ENCODE measurements at places on chromosomes 16 and 17.

GRCh38 chr16:28311913-28312312 lies 19.6 kb downstream of the SBK1 start:
- DNase-seq: no peak

DNA sequence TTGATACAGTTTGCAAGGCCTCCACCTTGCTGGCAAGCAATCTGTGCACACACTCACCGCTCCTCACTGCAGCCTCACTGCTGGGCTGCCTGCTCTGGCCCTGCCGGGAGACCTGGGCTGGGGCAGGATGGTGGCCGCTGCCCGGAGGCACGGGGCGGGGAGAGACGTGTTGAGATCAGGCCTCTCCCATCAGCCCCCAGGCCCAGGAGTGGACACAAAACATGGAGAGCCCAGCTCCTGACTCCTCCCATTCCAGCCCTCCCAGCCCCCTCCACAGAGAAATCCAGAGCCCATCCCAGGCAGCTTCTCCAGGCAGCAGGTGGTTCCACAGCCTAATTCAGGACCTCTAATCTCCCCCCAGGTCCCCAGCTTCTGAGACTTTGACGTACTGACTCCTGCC lies 23.1 kb upstream of the RPL38 start:
- no peak for DNase-seq

GRCh38 chr17:17582372-17582771 lies 9.1 kb downstream of the PEMT start:
- DNase-seq: no peak

DNA sequence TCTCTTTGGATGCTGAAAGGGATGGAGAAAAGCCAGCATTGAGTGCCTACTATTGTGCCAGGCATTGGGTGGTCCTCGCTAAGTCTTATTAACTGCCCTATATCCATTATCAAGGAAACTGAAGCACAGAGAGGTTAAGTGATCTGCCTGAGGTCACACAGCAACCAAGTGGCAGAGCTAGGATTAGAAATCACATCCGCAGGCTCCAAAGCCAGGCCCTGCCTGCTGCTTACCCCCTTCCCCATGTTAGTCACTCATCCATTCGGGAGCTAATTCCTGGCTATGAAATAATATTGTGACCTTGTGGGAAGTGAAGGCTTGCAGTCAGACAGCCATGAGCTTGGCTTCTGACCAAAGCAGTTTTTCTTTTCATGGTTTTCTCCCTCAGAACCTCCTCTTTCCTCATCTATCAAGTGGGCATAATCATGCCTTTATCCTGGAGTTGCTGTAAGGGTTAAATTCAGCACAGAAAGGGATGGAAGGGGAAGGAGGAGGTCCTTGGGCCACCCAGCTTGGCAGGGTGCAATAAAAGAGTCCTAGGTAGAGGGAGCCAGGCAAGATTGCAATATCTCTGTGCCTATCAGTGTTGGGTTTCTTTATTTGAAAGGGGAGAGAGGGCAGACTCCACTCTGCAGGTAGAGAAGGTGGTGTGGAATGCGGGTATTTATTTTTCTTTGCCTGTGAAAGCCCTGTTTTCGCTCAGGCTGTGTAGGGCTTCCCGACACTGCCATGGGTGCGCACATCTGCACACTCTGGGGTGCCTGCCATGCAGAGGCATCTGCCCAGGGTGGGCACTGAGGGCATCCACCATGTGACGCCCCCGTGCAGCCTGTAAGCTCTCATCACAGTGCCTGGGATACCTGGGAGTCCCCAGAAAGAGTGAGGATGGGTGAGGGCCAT lies 11.3 kb downstream of the RAI1 start:
- DNase-seq: no peak

DNA sequence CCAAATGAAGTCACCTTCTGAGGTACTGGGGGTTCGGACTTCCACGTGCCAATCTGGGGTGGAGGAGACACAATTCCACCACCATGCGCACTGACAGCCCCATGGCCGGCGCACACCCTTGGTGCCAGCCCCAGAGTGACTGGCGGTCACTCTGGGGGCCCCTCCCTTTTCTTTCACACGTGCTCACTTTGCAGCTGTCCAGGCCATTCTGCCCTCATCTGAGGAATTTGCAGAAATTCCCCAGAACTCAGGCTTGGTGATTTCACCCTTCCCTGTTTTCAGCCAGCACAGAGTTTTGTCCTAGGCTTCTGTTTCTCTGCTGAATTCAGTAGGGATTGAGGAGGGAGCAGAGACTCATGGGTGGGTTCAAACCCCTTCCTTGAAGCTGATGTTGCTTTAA lies 54.8 kb downstream of the CDRT4 start:
- DNase-seq: no peak

- DNase-seq: no peak
Observed at GRCh38 chr17:74545843-74546230, at the start of gene CD300C. CD300C (minus strand) TSS chr17:74546115; CDS start chr17:74545782, 333 bp downstream.

DNA sequence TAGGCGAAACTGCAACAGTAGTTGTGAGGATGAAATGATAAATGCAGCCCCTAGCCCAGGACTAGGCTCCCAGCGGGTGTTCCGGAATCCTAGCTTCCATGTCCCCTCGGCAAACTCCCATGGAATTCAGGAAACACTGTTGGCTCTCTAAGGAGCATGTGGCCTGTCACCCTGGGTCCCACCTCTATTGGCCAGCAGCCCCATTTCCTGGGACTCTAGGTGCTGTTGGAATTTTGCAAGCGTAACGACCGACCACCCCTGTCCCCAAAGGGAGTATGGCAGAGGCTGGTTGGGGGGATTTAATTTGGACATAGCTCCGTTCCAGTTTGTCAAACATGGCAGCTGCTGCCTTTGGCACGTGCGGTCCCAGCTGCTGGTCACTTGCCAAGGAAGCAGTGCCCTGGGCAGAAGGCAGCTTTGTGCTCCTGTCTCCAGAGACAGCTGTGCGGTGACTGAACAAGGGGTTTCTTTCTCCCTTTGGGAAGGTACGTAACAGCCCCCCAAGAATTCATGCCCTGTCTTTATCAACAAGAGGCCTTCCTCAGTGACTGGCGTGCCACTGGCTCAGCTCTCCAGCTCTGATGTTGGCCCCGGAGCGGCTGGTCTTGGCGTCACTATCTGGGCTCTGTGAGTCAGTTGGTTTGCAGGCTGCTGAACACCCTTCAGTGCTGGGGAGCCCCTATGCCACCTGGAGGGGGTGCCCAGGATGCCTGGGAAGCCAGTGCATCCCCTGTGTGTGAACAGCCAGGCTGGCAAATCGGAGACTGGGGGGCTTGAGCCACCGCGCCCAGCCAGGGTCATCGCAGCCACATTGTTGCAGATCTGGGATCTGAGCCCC lies 235.2 kb upstream of the TNRC6C start:
- no peak for DNase-seq

DNA sequence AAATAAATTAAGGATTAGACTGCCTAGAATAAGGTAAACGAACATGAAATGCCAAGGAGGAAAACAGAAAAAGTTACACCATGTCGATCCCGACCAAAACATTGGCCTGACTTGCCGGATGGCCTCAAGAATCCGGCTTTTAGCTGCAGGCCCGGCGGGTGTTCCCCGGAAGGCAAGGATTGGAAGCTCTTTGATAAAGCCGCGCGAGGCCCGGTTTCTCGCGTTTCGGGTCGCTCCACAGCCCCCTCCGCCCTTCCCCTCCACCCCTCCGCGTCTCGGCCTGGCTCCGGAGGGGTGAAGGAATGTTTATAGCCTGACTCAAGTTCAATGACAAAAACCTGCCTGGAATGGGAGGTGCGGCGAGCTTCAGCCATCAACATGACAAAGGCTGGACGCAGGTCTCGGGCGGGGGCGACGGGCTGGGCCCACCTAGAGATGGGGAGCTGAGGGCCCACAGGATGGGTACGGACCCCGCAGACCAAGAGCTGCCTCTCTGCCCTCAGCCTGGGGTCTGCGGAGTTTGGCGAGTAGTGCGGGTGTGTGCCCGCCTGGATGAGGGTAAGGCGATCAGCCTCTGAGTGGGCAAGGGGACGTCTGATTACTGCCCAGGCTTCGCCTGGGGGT lies 2.6 kb downstream of the PRAC1 start:
- DNase-seq: no peak

DNA sequence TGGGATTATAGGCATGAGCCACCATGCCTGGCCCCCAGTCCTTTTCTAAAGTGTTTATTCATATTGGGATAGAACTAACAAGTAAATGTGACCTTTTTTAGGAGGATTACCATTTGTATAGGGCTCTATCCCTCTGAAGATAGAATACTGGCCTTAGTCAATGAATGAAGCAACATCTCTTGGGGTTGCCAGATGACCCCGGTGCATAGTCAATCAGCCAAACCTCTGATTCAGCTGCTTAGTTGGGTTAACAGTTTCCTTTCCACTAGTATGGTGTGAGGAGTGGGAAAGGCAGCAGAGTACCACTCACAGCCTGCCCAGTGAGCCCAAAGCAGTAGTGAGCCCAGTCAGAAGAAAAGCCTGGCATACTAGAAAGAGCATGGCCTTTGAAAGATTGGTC lies 94.6 kb upstream of the TBX2 start:
- DNase-seq: no peak

All from fibroblast of skin of abdomen (primary cell).